ENCODE measurements at places on chromosomes 3 and 15. TPM values are rescaled to one million over a fixed set of nuclear protein-coding genes. Genes with fewer than 3 reads are reported as not detected.

GRCh38 chr3:182568261-182568660 lies 225.0 kb upstream of the ATP11B start:
- H3K4me3 ChIP-seq, result no peak overlapping the region
- DNase-seq, result no peak
- peaks cover 2% of the 10 kb centered on the region for H3K27me3 ChIP-seq
- H3K4me1 ChIP-seq, result no peaks in the 10 kb centered on the region
- H3K27ac ChIP-seq, result no peak overlapping the region
- H3K36me3 ChIP-seq, result no peaks in the 10 kb centered on the region

- no peaks in the 10 kb centered on the region for H3K4me1 ChIP-seq
- H3K4me3 ChIP-seq, result no peak overlapping the region
- H3K36me3 ChIP-seq, result no peaks in the 10 kb centered on the region
- peaks cover 4% of the 10 kb centered on the region for H3K27me3 ChIP-seq
- no peak for DNase-seq
- H3K27ac ChIP-seq, result no peak overlapping the region
Observed at GRCh38 chr3:62167566-62168262, 205.6 kb downstream of the FEZF2 start.

- peaks cover 32% of the 10 kb centered on the region for H3K27me3 ChIP-seq
- H3K4me1 ChIP-seq, result no peaks in the 10 kb centered on the region
- H3K36me3 ChIP-seq, result peaks cover 1% of the 10 kb centered on the region
- H3K27ac ChIP-seq, result no peak overlapping the region
- no peak overlapping the region for H3K4me3 ChIP-seq
Observed at GRCh38 chr15:81092559-81092902, 41.5 kb upstream of the CFAP161 start.

- no peaks in the 10 kb centered on the region for H3K36me3 ChIP-seq
- DNase-seq, result no peak
- H3K4me1 ChIP-seq, result no peaks in the 10 kb centered on the region
- H3K27me3 ChIP-seq, result peaks cover 7% of the 10 kb centered on the region
Observed at GRCh38 chr3:169618894-169619792, 44.4 kb downstream of the MECOM start.

- no peaks in the 10 kb centered on the region for H3K36me3 ChIP-seq
- no peak overlapping the region for H3K4me3 ChIP-seq
- H3K4me1 ChIP-seq, result no peaks in the 10 kb centered on the region
- peaks cover 14% of the 10 kb centered on the region for H3K27me3 ChIP-seq
Observed at GRCh38 chr15:94056314-94056713, 175.0 kb upstream of the MCTP2 start.

DNA sequence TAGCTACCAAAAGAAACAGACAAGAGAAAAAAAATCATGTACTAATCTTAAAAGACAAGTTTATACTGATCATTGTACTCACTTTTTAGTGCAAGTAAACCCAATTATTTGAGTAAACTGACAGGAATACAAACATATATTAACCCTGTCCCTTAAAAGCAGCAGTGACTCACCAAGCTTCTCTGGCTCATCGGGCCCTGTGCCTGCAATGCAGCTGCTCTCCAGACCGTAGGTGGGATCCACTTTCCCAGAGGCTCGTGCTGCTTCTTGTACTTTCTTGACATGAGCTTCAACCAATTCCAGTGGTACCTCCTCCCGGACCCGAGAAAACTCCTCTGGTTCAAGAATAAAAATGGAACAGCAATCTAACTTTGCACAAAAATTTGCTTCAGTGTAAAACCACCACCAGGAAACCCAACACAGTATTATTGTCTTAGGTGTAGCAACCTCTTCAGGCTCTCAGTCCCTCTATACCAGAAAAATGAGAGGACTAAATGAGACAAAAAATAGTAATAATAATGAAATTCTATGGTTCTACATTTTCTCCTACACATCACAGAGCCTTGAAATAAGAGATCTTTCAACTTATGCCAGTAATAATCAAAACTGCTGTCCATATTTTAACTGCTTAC lies 82.6 kb upstream of the CSPG5 start:
- no peaks in the 10 kb centered on the region for H3K27me3 ChIP-seq
- no peak overlapping the region for H3K4me3 ChIP-seq
- no peak overlapping the region for H3K27ac ChIP-seq
- no peaks in the 10 kb centered on the region for H3K4me1 ChIP-seq

GRCh38 chr15:99185414-99186130 lies 63.8 kb downstream of the TTC23 start:
- no peaks in the 10 kb centered on the region for H3K4me1 ChIP-seq
- no peak overlapping the region for H3K27ac ChIP-seq
- no peaks in the 10 kb centered on the region for H3K36me3 ChIP-seq
- H3K27me3 ChIP-seq, result no peaks in the 10 kb centered on the region

DNA sequence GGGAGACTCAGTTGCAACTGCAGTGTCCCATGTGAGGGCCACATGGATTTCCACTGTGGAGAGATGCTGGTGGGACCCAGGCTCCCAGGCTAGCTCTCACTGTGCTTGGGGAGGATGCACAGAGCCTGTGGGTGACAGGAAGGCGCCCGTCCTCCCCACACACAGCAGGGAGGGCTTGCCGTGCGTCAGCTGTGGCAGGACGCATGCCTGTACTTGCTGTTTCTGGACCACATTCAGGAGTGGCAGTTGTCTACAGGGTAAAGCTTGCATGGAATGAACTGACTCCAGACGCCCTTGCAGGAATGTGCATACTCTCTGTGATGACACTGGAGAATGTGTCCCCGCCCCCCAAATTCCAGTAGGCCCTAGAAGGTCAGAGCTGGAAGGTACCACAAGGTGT lies 63.8 kb upstream of the SNRPA1 start:
- H3K36me3 ChIP-seq, result no peaks in the 10 kb centered on the region
- DNase-seq, result no peak
- H3K4me3 ChIP-seq, result no peak overlapping the region
- H3K4me1 ChIP-seq, result no peaks in the 10 kb centered on the region
- peaks cover 2% of the 10 kb centered on the region for H3K27me3 ChIP-seq
- no peak overlapping the region for H3K27ac ChIP-seq

- no peaks in the 10 kb centered on the region for H3K27me3 ChIP-seq
- peak overlapping the region; percentile 98 for H3K4me3 ChIP-seq
- H3K4me1 ChIP-seq, result peaks cover 60% of the 10 kb centered on the region
- no peak for DNase-seq
Observed at GRCh38 chr3:101851072-101851770, 1.9 kb downstream of the NFKBIZ start.

- no peak overlapping the region for H3K27ac ChIP-seq
- H3K36me3 ChIP-seq, result no peaks in the 10 kb centered on the region
- no peak for DNase-seq
- no peaks in the 10 kb centered on the region for H3K4me1 ChIP-seq
Observed at GRCh38 chr3:145865399-145866018, 295.5 kb downstream of the PLOD2 start.

The ITGA11 gene
- 3.2 TPM for total RNA-seq
